ENCODE measurements at places on chromosomes 5 and 9.

DNA sequence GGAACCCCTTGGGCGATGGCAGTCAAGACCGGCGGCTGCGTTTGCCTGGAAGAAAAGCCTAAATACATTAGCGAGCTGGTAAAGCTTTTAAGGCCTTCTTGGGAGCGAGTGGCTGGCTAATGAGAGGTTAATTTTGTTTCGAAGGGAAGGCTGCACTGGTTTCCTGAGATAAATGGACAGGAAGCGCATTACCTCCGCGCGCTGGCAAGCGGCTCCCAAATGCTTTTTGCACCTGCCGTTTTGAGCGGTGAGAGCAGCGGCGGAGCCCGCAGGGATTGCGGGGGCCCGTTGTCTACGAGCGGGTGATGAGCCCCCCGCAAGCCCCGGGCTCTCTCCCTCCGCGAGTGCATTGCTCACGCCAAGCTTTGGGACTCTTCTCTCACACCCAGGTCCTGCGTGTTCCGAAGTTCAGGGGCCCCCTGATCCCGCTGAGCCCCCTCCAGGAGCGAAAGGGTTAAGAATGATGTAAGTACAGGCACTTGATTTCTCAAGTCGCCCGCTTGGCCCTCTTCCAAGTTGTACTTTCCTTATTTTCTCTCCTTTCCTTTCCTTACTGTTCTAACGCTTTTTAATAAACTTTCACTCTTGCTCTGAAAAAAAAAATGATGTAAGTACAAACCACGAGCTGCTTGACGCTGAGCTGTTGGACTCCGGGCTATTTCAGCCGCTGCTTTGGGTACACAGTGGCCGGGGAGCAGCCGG is 3.1 kb upstream of the RGMB start:
- DNase-seq: no peak

DNA sequence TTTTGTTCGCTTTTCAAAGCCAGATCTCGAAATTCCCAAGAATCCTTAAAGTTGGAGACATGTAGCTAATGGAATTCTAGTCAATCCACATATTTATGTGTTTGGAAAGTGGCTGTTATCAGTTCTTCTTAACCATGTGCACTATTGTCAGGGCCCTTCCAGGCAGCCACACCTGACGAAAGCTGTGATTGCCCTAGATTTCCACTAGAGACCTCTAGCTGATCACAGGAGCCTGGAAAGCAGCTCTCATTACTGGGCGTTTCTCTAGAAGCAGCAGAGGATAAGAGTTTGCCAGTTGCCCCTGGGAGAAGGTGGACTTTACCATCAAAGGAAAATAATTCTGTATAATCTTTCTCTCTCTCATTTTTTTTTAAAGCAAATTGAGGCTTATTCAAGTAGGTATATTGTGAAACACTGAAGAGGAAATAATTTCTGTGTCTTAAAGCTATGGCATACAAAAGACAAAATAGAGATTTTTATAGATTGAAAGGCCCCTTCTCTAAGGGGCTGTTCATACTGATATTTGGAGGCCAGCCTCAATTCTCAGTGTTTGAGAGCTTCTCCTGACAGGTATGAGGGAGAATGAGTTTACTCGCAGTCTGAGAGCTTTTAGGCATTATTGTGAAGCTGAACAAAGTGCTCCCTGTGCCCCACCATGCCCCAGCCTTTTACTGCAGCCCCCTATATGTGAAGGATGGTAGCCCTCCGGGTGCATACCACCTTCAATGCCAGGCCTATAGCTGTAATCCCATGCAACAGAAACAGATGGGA is 405.4 kb upstream of the ACTBL2 start:
- no peak for DNase-seq

- no peak for DNase-seq
Measured at GRCh38 chr9:95947118-95947517, 71.6 kb downstream of the ERCC6L2 start.

- DNase-seq: no peak
Measured at GRCh38 chr5:76528547-76529331, 94.5 kb downstream of the F2RL2 start.

- DNase-seq: no peak
Measured at GRCh38 chr5:79837761-79838551, 148.3 kb downstream of the CMYA5 start.

DNA sequence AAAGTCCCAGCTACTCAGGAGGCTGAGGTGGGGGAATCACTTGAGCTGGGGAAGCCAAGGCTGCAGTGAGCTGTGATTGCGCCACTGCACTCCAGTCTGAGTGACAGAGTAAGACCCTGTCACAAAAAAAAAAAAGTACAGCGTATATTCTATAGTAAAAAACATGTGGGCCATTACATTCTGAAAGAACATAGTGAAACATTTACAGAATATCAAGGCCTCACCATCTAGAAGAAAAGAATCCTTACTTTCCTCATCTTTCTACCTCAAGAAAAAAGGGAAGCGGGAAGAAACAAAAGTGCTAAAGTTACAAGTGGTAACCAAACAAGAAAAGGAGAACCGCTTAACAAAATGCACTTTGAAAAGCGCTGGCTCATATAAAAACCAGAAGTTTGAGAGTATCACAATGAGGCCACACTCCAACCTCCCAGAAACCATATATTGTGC is 5.7 kb upstream of the SYK start:
- DNase-seq: no peak
